Cerebellum (tissue), 4 donors: ENCODE measurements at places on chromosomes 2 and 18.

DNA sequence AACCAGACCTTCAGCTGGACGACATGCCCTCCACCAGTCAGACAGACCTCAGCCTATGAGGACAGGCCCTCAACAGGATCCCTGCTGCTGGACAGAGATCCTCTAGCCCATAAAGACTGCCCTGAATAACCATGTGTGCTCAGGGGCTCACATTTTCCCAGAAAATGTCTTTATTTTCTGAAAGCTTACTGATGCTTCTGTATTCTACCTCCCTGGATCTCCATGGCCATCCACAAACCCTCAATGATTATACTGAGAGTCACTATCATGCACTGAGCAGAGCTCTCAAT is 1.8 kb upstream of the PTPN18 start:
- DNase-seq, result no peak

DNA sequence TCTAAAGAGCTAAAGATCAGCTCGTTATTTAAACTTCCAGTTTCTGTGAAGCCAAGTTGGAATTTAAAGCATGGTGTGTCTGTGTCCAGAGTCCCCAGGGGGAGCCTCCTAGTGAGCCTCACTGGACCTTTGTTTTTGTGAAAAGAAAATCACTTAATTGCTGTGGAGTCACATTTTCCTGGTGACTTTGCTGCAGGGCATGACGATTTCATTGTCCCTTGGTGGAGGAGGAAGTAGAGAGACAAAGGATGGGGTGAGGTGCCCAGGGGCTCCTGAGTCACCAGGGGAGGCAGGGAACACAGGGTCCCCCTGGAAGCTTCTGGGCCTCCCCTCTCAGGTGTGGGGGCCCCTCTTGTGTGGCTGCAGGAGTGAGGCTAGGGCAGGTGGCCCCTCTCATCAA is 19.7 kb downstream of the ATP6V1C2 start:
- DNase-seq, result no peak

GRCh38 chr2:70304498-70304897 is 2.6 kb upstream of the FAM136A start:
- DNase-seq, result no peak

DNA sequence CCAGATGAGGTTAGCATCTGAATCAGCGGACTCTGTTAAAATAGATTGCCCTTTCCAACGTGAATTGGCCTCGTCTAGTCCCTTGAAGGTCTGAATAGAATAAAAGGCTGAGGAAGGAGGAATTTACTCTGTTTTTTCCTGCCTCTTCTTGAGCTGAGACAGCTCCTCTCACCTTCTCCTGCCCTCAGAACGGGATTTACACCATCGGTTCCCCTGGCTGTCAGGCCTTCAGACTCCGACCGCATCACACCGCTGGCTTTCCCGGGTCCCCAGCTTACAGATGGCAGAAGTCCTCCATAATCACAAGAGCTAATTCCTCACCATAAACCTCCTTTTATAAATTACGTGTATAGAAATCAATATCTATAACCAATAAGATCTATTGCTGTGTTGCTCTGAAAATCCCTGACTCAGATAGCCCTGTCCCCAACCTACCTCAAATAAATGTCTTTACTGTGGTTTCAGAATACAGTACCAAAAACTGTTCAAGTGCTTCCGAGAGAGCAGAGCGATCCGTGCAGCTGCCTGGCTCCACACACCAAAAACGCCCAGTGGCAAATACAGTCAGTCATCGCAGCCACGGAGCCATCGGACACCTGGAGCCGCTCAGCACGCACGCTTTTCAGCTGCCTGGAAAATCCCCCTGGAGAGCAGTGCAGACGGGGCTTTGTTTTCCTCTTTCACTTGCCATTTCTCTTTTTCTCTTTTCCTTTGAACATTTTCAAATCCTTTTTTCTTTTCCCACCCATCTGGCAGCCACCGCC is 196.9 kb downstream of the NRP2 start:
- DNase-seq, result no peak

DNA sequence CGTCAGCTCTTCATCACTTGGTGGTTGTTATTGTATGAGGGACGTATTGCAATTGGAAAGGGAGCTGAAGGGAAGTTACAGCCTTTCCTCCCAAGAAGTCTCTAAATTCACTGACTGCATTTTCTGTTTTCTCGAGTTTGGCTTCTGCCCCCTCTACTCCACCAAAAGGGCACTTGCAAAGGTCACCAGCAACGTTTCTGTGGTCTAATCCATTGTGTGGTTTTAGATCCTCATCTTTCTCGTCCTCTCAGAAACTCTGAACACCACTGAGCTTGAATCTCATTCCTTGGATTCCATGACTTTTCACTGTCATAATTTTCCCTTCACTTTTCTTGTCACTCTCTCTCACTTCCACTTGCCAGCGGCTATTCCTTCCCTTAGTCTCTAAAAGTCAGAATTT is 308.0 kb downstream of the AFF3 start:
- DNase-seq, result no peak

GRCh38 chr2:167411367-167411766 is 523.1 kb downstream of the XIRP2 start:
- DNase-seq, result no peak

DNA sequence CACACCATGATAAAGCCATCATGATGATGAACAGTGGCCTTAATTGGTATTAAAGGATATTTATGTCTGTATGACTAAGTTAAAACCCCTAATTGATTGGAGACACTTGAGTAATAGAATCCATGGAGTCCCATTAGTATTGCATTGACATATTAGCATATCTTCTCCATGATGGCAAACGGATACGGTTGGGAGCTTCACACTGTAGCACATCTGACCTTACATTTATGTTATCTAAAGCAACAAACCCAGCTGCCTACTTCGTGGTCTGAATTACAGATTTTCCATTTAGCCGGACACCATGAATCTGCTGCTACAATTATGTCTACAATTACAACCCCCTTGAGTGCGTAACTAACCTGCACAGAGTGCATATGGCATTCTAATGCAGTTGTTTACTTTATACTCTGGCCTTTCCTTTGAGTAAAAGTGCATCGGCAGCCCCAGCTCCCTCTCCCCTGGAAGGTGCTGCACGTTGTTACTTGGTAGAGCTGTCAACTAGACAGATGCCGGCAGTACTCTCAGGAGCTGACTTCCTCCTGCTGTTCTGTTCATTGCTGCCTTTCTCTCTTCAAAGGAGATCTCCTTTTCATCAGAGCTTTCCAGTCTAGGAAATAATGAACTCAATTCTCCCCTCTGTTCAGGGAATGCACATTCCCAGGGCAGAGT is 92.1 kb downstream of the LRRC30 start:
- no peak for DNase-seq

DNA sequence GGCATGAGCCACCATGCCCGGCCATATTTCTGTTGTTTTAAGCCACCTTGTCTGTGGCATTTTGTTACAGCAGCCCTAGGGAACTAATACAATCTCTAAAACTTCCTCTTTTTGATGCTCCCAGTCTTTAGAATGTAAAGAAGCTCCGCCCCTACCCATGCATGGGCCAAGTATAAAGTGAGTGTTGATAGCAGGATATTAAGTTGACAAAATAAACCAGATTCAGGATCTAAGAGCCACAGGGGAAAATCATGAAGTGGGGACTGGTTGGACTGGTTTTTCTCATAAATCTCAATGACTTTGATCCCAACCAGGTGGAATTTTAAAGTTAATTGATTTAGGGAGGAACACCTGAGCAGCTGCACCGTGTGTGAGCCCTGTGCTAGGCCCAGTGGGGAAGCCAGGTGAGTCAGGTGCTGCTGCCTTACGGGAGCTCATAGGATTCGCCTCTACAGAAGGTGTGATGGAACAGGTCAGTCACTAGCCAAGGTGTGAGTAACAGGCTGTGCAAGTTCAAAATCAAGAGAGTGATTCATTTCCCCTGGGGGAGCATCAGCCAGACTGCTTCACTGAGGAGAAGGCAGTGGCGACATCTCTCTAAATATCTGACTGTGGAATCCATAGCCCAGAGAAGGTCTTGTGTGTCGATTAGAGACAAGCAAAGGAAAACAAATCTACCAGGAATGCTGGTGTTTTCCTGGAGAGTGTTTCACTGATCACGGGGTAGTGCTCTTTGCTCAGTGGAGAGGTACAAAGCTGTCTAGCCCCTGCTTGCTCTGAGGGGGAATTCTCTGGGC is 63.0 kb upstream of the MSH2 start:
- DNase-seq, result no peak

- DNase-seq, result no peak
Observed at GRCh38 chr18:50870138-50870845, 8.6 kb upstream of the ME2 start.

DNA sequence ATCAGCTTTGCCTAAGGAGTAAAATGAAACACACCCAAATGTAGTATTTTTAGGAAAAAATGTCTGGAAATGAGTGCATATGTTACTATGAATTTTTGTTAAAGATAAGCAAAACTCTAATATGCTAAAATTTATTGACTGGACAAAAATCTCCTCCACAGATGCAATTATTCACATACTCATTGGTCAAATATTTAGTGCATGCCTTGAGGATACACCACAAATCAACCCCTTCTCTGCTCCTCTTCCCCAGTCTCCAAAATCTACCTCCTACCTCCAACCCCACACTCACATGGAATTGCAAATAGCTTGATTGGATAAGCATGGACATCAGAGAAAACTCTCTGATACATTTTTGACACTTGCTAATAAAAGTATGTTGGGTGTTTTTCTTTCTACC is 95.6 kb upstream of the CDC42EP3 start:
- DNase-seq, result no peak

- no peak for DNase-seq
Observed at GRCh38 chr2:127645026-127645394, 943 bp upstream of the GPR17 start.
